ENCODE measurements at places on chromosomes 4 and X. TPM values are rescaled to one million over a fixed set of nuclear protein-coding genes. Genes with fewer than 3 reads are reported as not detected.

GRCh38 chrX:356385-357034, 30.2 kb downstream of the PPP2R3B start:
- DNase-seq = no peak
- H3K4me1 ChIP-seq = no peaks in the 10 kb centered on the region
- no peak overlapping the region for H3K27ac ChIP-seq

- no peaks in the 10 kb centered on the region for H3K36me3 ChIP-seq
- no peak for DNase-seq
- no peaks in the 10 kb centered on the region for H3K27me3 ChIP-seq
These were observed 41.2 kb upstream of the ZC4H2 start for GRCh38 chrX:65017451-65017850.

DNA sequence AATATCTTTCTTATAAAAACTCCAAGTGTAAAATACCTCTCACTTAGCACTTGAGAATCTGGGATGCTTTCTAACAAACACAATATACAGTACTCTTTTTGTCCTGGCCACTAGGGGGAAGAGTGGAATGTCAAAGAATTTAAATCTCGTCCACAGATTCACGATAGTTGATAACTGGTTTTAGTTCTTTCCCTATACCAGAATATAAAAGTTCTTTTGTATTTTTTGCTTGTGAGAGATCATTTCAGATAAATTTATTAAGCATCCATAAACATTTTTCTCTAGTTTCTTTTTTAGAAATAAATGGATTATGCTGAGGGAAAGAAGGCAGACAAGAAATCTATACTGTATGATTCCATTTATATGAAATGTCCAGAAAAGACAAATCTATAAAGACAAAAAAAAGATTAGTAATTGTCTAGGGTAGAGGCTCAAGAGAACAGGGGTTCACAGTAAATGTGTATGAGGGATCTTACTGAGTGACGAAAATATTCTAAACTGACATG, 50.4 kb downstream of the MGARP start:
- H3K27ac ChIP-seq = no peak overlapping the region
- no peaks in the 10 kb centered on the region for H3K27me3 ChIP-seq
- H3K4me3 ChIP-seq = no peak overlapping the region

DNA sequence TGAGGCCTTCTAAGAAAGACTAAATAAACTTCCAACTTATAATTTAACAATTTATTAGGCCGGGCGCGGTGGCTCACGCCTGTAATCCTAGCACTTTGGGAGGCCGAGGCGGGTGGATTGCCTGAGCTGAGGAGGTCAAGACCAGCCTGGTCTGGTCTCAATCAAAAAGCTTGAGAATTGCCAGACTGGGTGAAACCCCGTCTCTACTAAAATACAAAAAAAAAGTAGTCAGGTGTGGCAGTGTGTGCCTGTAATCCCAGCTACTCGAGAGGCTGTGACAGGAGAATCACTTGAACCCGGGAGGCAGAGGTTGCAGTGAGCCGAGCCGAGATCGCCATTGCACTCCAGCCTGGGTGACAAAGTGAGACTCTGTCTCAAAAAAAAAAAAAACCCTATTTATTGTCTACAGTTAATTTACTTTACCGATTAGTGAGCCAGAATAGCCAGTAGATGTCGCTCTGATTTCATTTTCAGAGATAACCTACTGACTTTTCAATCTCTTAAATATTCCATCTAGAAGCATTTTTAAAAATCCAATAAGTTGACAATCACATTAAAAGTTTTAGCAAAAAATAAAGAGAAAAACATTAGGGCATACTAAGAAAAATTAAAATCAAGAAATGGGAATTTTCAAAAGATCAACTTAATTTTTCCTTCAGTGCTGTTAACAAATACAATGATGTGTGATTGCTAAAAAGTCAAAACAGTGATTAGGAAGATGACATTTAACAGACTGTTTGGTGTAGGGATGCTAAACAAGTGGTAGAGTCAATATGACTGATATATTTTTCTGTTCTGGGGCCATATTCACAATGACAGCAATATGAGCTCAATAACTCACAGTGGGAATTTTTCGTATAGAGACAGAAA, 4.3 kb upstream of the SHROOM3 start:
- H3K4me3 ChIP-seq = no peak overlapping the region
- no peak for DNase-seq
- H3K27ac ChIP-seq = no peak overlapping the region
- no peaks in the 10 kb centered on the region for H3K36me3 ChIP-seq
- no peaks in the 10 kb centered on the region for H3K4me1 ChIP-seq

DNA sequence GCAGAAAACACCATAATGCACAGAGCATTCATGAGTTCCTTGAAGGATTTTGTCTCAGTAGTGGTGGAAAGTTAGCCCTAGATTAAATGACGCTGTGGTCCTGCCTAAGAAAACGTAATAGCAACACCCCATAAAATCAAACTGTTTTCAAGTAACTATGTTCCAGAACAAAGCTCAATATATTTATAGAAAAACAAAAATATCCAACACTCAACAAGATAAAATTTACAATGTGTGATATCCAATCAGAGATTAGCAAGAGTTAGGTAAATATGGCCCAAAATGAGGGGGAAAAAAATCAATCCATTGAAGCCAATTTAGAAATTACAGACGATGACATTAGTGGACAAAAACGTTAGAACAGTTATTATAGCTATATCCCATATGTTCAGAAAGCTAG, 9.9 kb upstream of the GAB1 start:
- no peaks in the 10 kb centered on the region for H3K4me1 ChIP-seq
- no peak overlapping the region for H3K4me3 ChIP-seq
- H3K36me3 ChIP-seq = no peaks in the 10 kb centered on the region
- H3K27me3 ChIP-seq = no peaks in the 10 kb centered on the region

- H3K36me3 ChIP-seq = no peaks in the 10 kb centered on the region
- H3K27me3 ChIP-seq = no peaks in the 10 kb centered on the region
- H3K4me3 ChIP-seq = no peak overlapping the region
These were observed 225.5 kb upstream of the JADE1 start for GRCh38 chr4:128583753-128584712.

GRCh38 chr4:20028645-20029044, 223.1 kb upstream of the SLIT2 start:
- H3K27ac ChIP-seq = no peak overlapping the region
- no peaks in the 10 kb centered on the region for H3K4me1 ChIP-seq
- H3K27me3 ChIP-seq = no peaks in the 10 kb centered on the region
- no peaks in the 10 kb centered on the region for H3K36me3 ChIP-seq
- DNase-seq = no peak

DNA sequence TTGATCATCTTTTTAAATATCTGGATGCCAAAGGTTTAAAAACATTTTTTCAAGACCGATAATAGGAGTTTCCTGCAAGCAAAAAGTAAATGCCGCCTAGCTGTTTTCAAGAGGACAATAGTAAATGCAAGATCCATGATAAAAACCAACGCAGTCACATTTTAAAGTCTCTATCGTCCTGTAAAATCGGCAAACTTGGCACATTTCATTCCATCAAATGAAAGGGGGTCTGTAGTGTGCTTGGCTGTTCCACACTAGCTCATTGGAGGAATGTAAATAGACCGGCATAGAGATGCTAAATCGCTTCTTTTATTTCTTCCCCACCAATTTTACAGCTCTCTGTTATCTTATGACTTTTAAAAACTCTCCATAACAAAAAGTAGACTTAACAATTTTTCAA, 202.2 kb downstream of the NLGN4X start:
- H3K27me3 ChIP-seq = no peaks in the 10 kb centered on the region
- no peak overlapping the region for H3K27ac ChIP-seq
- no peaks in the 10 kb centered on the region for H3K4me1 ChIP-seq
- DNase-seq = no peak
- no peak overlapping the region for H3K4me3 ChIP-seq
- H3K36me3 ChIP-seq = no peaks in the 10 kb centered on the region

DNA sequence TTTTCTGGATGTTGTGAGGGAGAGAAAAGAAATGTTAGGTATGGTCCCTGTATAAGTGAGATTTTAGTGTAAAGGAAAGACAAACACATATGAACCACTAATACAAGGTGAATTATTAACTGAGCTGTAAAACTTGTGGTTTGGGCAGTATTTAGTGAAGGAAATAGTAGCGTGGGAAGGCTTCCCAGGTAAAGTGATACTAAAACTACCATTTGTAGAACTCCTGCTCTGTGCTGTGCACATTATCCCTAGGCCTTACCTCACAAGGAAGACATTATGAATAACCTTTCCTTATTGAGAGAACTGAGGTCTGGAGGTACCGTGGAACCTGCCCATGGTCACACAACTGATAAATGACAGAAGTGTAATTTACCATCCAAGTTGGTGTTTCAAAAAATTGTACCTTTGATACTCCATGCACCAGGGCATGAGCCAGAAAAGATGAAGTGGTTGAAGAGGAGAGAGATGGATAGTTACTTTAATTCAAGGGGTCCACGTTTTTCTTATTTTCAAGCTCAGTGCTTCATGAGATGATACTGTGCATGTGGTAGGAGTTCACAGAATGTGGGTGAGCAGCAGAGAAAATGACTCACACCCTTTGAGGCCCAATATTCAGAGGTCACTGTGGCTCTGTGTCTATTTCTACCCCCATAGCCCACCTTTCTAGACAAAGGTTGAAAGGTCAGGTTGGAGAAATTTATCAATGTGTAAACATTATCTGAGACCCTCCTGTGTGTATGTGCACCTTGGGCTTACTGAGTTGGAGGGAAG, 2.6 kb upstream of the VSIG4 start:
- no peaks in the 10 kb centered on the region for H3K4me1 ChIP-seq
- H3K27me3 ChIP-seq = no peaks in the 10 kb centered on the region
- H3K4me3 ChIP-seq = no peak overlapping the region
- H3K27ac ChIP-seq = no peak overlapping the region

The FGF16 gene
- total RNA-seq = not detected

The MOB1B gene
- total RNA-seq = 15.6 TPM

The ATP1B4 gene
- total RNA-seq = not detected
